ENCODE measurements at places on chromosomes 5 and 9. TPM values are rescaled to one million over a fixed set of nuclear protein-coding genes. Genes with fewer than 3 reads are reported as not detected.

DNA sequence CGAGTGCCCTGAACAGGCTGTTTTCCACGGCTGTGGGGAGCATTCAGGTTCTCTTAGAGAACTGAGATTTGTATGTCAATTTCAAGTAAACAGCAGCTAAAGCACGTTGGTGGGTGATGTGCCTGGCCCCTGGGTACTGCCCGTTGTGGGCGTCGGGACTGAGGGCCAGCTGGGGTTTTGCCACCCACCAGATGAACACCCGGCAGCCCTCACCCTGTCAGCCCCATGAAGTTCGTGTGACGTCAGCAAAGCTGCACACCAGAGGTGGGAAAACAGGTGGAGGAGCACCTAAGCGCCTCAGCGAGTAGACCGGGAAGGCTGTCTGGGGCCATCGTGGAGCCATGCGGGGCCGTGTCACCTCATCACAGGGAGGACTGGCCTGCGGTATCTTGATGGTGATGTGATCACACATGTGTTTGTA, 9.2 kb downstream of the CEP72 start:
- H3K36me3 ChIP-seq, result peaks cover 18% of the 10 kb centered on the region
- H3K27me3 ChIP-seq, result no peaks in the 10 kb centered on the region
- H3K4me1 ChIP-seq, result peaks cover 42% of the 10 kb centered on the region
- peak overlapping the region; percentile 53 for H3K27ac ChIP-seq
- no peak overlapping the region for H3K4me3 ChIP-seq

The EGFL7 gene
- total RNA-seq, result not detected

DNA sequence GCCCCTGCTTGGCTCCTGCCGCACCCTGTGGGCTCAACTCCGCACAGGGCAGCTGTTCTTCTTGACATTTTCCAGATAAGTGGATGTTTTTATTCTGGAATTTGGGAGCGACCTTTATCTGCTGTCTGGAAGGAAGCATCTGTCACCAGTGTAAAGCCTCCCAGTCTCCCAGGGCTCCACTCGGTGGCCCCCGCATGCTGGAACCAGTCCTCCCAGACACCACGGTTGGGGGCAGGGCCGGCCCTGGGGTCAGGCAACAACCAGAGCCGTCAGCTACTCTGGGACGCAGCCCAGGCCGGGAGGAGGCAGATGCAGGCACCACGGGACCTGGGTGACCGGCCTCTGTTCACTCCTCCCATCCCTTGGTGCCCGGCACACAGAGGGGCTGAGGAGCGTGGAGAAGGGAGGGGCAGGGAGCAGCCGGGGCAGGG, 92.8 kb upstream of the ADAMTS2 start:
- H3K4me1 ChIP-seq, result no peaks in the 10 kb centered on the region
- no peaks in the 10 kb centered on the region for H3K36me3 ChIP-seq
- DNase-seq, result no peak
- H3K4me3 ChIP-seq, result no peak overlapping the region

DNA sequence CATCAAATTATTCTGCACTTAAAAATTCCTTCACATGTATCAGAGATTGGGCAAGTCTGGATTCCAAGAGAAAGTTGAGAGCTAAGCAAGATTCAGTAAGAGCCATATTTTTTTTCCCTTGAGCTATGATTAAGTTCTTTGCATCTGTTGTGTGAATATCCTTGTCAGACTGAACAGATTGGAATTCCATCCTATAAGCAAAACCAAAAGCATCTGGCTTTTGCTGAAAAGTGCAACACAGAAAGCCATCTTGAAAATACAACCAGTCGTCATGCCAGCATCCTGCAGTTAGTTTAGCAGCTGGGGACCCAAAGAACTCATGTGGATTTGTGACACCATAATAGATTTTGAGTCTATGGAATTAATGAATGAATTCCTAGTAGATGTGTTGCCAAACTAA, 316.9 kb downstream of the MTRR start:
- H3K27ac ChIP-seq, result no peak overlapping the region
- H3K27me3 ChIP-seq, result no peaks in the 10 kb centered on the region
- H3K4me1 ChIP-seq, result no peaks in the 10 kb centered on the region
- no peaks in the 10 kb centered on the region for H3K36me3 ChIP-seq
- DNase-seq, result no peak
- H3K4me3 ChIP-seq, result no peak overlapping the region

The ECPAS gene
- total RNA-seq, result 58.0 TPM

DNA sequence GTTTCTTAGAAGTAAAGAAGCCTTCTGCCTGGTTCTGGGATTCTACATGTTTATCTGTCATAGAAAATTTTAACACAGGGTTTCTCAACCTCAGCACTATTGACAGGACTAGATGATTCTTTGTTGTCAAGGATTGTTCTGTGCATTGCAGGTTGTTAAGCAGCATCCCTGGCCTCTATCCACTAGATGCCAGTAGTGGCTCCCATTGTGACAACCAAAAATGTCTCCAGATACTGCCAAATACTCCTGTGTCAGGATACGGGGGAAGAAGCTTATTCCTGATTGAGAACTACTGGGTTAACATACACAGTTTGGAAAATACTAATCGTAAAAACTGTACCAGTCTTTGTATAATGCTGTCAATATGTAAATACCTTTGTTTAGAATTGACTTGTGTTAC, 167.1 kb downstream of the NIPBL start:
- H3K27ac ChIP-seq, result no peak overlapping the region
- H3K4me3 ChIP-seq, result no peak overlapping the region
- DNase-seq, result peak; percentile 3
- no peaks in the 10 kb centered on the region for H3K27me3 ChIP-seq
- peaks cover 3% of the 10 kb centered on the region for H3K36me3 ChIP-seq
- no peaks in the 10 kb centered on the region for H3K4me1 ChIP-seq

DNA sequence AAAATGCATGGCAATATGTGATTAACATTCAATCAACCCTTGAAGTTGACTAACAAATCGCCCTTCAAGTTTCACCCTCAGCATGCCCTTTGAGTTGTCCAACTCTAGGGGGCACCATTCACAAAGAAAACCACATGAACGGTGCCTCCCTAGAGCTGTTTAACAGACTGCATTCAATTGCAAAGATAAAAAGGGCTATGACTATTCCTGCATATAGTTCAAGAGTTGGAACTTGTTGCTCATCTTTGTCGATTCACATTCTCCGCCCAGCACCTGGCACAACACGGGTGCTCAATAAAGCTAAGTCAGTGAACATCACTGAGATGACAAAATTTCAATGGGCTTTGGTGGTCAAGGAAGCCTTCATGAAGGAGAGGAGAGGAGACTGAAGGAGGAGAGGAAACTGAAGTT, 69.6 kb upstream of the SLC30A5 start:
- no peaks in the 10 kb centered on the region for H3K27me3 ChIP-seq
- H3K4me1 ChIP-seq, result no peaks in the 10 kb centered on the region
- no peak overlapping the region for H3K27ac ChIP-seq
- H3K4me3 ChIP-seq, result no peak overlapping the region
- peak; percentile 58 for DNase-seq
- H3K36me3 ChIP-seq, result no peaks in the 10 kb centered on the region

DNA sequence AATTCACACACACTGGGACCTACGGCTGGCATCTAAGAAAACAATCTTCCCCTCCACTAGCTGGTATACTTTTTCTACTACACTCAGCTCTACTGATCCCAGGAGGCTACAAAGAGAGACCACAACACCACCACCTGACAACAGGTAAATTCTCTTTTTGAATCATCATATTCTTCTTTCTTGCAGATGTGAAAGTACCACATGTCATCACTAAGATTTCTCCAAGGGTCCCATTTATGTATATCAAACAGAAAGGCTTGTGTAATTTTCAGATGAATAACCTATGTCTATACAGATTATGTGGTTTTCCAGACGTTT, 25.1 kb downstream of the PUM3 start:
- no peaks in the 10 kb centered on the region for H3K27me3 ChIP-seq
- no peaks in the 10 kb centered on the region for H3K4me1 ChIP-seq
- no peak overlapping the region for H3K27ac ChIP-seq
- no peak for DNase-seq

All from HepG2 (cell line).